Tibial nerve (tissue), 4 donors: ENCODE measurements at places on chromosomes 5 and 9. TPM values are rescaled to one million over a fixed set of nuclear protein-coding genes. Genes with fewer than 3 reads are reported as not detected.

DNA sequence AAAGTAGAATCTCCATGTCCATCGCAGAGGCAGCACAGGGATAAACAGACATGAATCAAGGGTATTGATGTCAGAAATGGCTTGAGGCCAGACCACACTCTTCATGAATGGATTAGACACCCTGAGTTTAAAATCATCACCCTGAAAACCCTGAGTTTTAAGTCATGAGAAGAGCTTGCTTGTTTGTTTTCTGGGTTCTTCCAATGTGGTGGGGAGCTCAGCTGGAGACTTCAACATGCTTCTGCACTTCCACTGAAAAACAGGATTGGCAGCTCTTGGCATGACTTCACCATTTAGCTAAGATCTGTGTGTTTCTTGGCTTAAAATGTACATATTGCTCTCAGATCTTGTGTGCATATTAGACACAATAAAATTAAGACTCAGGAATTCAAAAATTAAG is 9.8 kb downstream of the GCNT4 start:
- no peak for DNase-seq

Gene CYSRT1
- total RNA-seq: not detected

- no peak for DNase-seq
Observed at GRCh38 chr5:43068037-43068436, 27.9 kb upstream of the ANXA2R start.

Gene TNC
- 59.2 TPM for total RNA-seq

DNA sequence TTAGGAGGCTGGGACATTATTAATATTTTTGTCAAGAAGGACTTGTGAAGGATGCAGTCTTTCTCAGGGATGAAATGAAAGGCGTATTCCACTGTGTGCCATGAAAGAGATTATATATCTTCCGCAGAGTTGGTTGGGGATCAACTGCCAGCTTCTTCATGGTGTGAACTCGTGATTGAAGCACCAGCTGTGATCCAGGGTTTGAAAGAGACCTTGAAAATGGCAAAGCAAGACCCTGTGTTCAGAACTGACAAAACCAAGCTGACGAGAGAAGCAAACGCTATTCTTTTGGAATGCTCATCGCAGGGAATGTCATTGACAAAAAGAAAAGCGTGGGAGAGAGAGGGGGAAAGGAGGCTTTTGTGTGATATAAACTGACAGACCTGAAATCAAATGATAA is 263.9 kb upstream of the ZNF608 start:
- DNase-seq: no peak
